ENCODE measurements at places on chromosomes 16 and 17.

- DNase-seq: peak; percentile 48
These were observed 26.1 kb upstream of the KDM8 start for GRCh38 chr16:27177031-27177774.

DNA sequence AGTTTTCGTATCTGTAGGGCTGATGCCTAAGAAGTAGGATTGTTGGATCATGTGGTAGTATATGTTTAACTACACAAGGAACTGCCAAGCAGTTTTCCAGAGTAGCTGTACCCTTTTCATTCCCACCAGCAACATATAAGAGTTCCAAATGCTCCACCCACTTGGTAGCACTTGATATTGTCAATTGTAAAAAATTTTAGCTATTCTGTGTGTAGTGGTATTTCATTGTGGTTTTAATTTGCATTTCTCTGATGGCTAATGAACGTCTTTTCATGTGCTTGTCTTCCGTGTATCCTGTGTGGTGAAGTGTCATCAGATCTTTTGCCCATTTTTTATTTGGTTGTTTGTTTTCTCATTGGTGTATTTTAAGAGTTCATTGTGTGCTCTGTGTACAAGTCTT, 69.7 kb downstream of the TANC2 start:
- DNase-seq: no peak

DNA sequence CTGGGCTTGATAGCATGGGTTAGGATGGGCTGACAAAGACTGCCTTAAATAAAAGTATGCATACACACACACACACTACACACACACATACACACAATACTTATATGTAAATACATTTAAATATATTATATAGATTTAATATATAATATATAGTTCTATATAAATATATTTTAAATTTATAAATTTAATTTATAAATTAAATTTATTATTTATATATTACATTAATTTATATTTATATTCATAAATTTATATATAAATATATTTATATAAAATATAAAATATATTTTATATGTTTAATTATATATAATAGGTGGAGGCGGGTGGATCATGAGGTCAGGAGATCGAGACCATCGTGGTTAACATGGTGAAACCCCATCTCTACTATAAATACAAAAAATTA, 83.2 kb downstream of the CDH13 start:
- no peak for DNase-seq

GRCh38 chr16:1257561-1258224, 1.8 kb downstream of the TPSD1 start:
- no peak for DNase-seq

DNA sequence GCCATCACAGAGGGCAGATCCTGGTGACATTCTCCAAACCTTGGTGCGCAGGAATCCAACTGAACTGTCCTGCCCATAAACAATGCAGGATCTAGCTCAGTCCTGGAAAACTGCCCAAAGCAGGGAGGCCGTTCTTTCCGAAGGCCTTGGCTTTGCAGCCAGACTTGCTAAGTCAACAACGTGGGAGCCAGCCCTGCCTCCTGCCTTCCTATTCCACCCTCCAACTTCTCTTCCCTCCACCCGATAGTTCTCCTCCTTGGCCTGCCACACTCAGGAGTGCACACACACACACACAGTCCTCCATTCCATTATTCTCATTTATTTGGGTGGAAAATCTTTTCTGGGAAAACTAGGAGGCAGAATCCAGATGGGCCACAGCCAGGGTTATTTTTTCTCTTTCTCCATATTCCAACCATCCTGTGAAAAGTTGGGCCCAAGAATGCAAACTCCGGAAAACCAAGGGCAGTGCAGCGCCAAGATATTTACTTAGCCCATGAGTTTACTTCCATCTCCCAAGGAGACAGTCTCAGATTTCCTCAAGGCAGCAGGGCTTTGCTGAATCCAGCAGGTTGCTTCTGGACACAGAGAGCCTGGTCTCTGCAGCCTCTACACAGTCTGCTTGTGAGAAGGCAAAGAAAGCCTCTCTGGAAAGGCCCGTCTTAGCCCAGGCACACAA, 15.8 kb downstream of the COPRS start:
- no peak for DNase-seq

DNA sequence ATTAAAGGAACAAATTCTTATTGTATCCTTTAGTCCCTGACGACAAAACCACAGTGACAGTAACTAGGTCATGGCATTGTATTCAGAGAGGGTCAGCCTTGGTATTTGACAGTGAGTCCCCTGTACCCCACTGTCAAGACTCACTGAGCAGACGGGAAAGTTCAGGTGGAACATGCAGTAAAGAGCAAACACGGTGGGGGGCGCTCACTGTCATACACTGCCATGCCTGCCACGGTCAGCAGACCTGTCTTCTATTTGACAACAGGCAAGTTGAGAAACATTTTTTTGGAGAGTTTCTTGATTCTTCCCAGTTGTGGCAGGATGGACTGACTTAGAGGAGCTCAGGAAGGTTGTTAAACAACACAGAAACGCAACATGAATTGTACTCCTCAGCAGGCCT, 681.6 kb downstream of the KCNJ18 start:
- DNase-seq: no peak
